HS-27A (cell line): ENCODE measurements at places on chromosomes 6 and 20.

- no peak for DNase-seq
Measured at GRCh38 chr6:135322427-135323201, 141.5 kb downstream of the MYB start.

DNA sequence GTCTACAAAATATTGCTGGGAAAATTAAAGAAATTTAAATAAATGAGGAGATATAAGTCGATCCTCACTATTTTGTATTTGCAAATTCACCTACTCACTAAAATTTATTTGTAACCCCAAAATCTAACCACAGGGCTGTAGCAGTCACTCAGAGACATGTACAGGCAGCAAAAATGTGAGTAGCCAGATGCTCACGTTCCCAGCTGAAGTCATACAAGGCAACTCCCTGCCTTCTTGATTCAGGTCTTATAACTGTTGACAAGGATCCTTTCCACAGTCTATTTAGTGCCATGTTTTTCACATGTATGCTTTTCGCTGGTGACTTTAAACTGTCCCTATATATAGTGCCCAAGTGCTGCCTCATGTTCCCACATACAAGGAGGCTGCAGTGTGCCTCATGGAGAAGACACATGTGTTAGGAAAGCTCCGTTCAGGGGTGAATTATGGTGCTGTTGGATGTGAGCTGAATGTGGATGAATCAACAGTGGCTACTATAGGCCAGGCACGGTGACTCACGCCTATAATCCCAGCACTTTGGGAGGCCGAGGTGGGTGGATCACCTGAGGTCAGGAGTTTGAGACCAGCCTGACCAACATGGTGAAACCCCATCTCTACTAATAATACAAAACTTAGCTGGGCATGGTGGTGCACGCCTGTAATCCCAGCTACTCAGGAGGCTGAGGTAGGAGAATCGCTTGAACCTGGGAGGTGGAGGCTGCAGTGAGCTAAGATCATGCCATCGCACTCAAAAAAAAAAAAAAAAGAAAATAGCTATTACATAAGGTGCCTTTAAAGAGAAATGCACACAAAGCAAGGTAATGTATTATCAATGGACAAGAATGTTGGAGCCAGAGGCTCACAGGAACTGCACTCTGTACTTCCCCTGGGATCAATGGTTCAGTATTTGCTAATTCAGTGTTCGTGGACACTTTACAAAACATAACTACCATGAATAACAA lies 55.3 kb downstream of the STK35 start:
- DNase-seq = no peak

- no peak for DNase-seq
Measured at GRCh38 chr6:39915866-39916265, 18.4 kb downstream of the MOCS1 start.

- DNase-seq = no peak
Measured at GRCh38 chr6:78526432-78526831, 340.9 kb upstream of the IRAK1BP1 start.

DNA sequence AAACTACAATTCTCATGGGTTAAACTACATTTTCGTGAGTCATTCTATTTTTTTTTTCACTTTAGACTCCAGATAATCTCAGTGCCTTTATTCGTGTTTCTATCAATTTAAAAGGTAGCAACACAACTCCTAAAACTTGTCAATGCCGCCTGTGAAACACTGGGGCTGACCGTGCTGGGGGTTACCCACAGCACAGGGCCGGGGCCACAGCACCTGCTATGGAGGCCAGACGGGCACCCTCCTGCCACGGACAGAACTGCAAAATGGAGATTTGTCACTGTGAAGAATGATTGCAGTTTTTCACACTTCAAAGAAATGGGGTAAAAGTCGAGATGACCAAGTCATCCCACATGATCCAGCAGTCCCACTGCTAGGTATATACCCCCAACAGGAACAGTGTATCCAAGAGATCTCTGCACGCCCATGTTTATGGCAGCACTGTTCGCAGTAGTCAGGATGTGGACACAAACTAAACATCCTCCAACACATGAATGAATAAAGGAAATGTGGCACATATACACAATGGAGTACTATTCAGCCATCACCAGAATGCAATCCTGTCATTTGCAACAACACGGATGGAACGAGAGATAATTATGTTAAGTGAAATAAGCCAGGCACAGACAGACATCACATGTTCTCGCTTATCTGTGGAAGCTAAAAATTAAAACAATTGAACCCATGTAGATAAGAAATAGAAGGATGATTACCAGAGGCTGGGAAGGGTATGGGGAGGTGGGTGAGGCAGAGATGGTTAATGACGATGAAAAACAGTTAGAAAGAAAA lies 290.1 kb downstream of the SMOC2 start:
- DNase-seq = no peak

- DNase-seq = no peak
Measured at GRCh38 chr6:157608221-157609075, 214.6 kb upstream of the SNX9 start.

DNA sequence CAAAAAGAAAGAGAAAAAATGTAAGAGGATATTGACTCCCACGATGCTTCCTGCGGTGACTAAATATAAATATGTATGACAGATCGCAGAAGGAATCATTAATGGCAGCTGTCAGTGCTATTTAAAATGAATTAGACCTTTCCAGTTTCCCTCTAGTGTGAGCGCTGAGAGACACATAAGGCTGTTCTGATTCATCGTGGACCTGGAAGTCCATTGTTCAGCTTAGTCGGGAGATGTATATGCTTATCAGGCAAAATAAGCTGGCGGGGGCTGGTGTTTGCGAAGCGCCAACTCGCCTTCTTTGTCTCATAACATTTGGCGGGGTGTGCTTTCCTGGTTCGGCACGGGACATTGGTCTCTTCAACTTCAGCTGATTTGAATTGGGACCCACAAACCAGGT lies 95.4 kb downstream of the CDH4 start:
- DNase-seq = no peak

DNA sequence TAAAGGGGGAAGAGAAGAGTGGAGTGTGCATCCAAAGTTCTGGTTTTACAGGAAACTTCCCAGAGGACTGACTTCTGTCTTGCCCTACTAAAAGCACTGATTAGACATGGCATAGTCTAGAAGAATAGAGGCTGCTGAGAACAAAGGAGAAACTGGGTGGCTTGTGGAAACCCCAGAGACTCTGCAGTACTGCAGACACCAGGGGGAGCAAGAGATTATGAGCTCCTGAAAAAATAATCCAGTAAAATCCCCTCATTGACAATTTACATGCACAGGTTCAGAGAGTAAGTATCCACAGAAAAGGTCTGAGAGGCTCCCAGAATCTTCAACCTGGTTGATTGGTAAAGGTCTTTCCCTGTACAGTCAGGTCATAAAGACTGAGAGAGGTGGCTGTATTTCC lies 48.7 kb upstream of the CLVS2 start:
- no peak for DNase-seq

DNA sequence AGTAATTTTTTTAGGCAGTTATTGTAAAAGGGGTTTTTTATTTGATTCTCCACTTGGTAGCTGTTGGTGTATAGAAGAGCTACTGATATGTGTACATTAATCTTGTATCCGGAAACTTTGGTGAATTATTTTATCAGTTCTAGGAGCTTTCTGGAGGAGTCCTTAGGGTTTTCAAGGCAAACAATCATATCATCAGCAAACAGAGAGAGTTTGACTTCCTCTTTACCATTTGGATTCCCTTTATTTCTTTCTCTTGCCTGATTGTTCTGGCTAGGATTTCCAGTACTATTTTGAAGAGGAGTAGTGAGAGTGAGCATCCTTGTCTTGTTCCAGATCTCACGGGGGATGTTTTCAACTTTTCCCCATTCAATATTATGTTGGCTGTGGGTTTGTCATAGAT lies 28.0 kb upstream of the TNFAIP3 start:
- DNase-seq = no peak

- DNase-seq = no peak
Measured at GRCh38 chr6:141264101-141264500, 868.6 kb upstream of the GJE1 start.

DNA sequence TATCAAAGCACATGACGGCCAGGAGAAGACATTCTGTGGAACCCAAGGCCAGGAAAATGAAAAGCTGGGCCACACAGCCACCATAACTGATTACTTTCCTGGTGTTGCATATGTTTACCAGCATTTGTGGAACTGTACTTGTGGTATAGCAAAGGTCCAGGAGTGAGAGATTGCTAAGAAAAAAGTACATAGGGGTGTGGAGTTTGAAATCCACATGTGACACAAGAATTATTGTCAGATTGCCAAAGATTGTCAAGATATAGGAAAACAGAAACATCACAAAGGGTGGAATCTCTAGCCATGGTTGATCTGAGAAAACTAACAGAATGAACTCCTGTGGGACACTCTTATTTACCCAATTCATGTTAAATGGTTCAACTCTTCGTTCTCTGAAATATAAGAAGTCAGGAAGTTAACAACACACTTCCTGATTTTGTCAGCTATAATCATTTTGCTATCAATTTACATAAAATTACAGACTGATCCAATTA lies at the start of gene OR2B2:
Gene OR2B2, minus strand, starts transcription at position 441 of the 491 bp plus-strand sequence. Its CDS starts 77 bp downstream, at position 364.
- no peak for DNase-seq

- no peak for DNase-seq
Measured at GRCh38 chr6:136016228-136017225, 165.0 kb downstream of the PDE7B start.

DNA sequence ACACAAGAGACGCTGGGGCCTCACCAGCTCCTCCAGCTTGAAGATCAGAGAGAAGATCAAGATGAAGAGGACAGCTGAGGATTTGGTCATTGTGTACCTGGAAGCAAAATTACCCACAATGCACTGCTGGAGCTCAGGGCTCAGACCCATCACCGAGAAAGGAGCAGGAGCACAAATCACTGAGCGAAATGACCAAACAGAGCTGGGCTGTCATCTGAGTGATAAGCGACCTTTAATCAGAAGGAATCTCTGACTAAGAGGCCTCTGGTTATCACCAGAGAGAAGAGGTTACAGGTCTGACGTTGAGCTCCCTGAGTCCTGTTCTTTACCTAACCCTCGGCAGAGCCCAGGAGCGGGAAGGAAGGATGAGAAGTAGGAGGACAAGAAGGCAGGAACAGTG lies 47.5 kb upstream of the CDH22 start:
- no peak for DNase-seq

- no peak for DNase-seq
Measured at GRCh38 chr6:108368431-108369030, 73.7 kb downstream of the AFG1L start.

- no peak for DNase-seq
Measured at GRCh38 chr6:14796974-14797762, 448.7 kb upstream of the JARID2 start.

DNA sequence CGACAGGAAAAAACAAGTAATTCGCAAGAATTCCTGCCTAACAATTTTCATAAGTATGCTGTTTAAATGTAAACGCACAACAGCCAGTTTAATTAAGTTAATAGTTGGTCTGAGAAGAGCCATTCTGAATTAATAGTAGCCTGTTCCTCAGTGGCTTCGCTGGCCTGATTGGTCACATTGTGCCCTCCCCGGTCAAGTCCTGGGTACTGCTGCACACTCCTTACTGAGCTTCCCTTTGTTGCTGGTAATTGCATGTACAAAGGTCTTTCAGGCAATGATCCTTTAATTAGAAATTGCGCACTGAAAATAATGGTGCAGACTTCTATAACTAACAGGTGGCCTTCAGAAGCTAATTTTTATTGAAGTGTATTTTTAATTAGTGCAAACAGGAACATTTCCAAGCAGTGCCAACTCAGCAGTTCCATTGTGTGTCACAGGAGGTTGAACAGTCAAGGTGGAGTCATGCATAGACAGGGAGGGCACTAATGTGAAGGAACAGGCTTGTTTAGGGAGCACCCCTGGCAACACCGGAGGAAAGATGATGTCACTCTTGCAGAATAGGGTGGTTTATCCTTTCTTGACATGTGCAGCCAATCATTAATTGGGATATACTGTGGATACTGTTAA lies 92.6 kb upstream of the SLC22A23 start:
- no peak for DNase-seq

DNA sequence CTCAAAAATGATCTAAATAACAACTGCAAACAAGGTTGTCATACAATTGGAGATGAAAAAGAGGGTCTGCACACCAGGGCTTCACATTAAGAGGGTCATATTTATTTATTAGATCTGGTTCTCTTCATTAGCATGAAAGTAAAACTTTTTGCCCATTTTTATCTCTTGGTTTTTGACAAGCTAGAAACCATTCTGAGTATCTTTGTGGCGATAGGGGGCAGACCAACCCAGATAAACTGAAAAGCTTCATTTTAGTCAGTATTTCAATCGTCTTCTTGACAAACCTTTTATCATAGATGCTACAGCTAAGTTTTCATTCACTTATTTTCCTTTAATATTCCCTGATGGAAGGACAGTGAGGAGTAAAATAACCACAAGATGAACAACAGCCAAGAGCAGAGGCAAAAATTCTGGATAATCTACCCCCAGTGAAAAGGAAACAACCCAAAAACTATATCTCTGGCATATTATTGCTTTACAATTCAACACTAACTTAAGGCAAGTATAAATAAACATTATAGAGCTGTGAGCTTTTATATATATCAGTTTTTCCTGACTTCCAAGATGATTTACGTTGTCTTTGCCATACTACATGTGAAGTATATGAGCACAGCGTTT lies 45.2 kb downstream of the THEMIS start:
- no peak for DNase-seq

DNA sequence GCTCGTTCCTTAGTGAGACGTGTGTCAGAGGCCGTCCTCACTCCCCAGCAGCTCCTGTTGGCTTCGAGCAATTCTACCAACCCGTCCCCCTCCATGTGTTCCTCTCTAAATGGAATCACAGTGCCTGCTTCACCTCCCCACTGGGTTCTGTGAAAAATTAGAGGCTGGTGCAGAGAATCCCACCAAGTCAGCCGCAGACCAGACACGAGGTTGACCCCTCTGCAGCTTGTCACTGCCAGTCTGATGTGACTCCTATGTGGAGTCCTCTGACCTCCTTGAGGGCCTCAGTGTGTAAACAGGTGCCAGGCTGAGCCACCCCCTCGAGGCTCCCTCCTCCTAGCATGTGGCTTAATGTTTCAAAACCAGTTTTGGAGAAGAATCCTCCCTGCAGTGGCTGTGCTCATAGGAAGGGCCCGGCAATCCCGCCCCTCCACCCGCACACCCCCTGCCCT lies 12.6 kb upstream of the IRF4 start:
- no peak for DNase-seq

DNA sequence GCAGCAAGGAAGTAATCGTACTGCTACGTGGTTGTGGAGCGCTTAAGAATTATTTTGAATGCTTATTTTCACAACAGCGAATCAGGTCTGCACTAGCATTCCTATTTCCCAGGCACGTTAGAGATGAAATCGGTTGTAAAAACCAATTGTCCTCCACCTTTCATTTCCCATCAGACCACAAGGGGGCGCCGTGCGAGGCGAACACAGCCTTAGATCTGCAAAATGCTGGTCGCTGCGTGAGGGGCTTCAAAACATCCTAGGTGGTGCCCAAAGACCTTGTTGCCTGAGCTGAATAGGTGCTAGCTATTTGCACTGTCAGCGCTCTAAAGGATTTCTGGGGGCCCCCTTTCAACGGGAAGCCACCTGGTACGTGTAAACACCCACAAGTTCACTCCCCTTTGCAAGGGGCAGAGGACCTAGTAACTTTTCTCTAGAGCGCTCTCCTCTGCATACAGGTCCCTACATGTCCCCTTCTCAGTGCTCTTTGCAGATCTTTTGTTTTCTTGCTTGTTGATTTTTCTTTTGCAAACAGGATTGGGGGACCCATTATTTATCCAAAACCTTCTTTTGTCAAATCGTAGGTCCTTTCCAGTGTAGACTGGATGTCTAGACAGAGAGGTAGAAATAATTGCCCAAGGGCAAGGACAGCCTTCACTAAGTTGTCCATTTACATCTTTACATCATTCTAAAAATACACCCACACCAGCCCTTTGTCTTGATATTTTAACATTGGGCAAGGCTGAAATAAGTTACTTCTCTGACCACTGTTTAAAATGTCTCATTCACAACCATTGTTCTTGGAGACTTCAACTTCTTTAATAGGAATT lies 59.8 kb downstream of the NEDD9 start:
- DNase-seq = no peak

GRCh38 chr6:53302678-53303360 lies 45.9 kb downstream of the ELOVL5 start:
- no peak for DNase-seq
